ENCODE measurements at places on chromosomes 7 and 10.
A peak's percentile ranks its signal among the peaks of the same experiment; 100 is the strongest.

- no peak for DNase-seq
Measured at GRCh38 chr7:835485-836401, 3.5 kb downstream of the SUN1 start.

- DNase-seq = peak; percentile 50
Measured at GRCh38 chr10:71383972-71384687, 12.6 kb upstream of the CDH23 start.

GRCh38 chr7:135206941-135207391 is 4.4 kb downstream of the WDR91 start:
- DNase-seq = no peak

- DNase-seq = no peak
Measured at GRCh38 chr7:5234852-5235831, 45.1 kb downstream of the WIPI2 start.

DNA sequence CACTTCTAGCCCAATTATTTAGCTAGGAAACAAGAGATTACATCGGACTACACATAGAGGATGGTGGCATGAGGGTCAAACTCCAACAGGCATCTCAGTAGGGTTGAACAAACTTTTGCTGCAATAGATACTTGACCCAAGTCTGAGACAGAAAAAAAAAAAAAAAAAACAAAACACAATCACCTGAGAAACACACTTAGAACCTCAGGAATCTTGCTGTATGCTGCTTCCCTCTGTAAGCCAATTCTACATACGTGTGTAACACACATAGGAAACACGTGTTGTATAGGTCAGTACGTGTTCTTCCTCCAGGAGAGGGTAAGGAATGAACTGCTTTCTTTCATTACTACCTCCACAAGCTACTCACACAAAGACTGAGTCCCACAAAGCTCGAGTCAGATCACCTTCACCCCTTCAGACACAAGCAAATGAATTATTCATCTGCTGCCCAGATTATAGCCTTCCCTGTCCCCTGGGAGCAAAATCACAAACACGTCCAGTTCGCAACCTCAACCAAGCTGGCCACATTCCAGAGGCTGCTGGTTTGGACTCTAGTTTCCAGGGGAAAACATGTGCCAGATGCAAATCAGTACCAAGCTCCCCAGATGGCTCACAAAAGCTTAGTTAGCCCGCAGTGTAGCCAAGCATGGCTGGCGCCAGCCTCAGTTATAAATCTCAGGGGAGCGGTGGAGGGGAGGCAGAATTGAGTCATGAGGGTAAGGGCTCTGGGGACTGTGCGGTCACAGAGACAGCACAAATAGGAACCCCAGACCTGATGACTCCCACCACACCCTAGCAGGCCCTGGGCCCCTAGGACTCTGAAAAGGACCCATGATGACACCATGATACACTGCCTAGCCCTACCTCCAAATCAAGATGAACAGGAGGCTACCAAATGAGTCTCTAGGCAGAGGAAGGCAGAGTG is 15.1 kb downstream of the PSAP start:
- DNase-seq = peak; percentile 61

Measured in NCI-H1417 (cell line).